ENCODE measurements at places on chromosomes 11 and 22. TPM values are rescaled to one million over a fixed set of nuclear protein-coding genes. Genes with fewer than 3 reads are reported as not detected.

DNA sequence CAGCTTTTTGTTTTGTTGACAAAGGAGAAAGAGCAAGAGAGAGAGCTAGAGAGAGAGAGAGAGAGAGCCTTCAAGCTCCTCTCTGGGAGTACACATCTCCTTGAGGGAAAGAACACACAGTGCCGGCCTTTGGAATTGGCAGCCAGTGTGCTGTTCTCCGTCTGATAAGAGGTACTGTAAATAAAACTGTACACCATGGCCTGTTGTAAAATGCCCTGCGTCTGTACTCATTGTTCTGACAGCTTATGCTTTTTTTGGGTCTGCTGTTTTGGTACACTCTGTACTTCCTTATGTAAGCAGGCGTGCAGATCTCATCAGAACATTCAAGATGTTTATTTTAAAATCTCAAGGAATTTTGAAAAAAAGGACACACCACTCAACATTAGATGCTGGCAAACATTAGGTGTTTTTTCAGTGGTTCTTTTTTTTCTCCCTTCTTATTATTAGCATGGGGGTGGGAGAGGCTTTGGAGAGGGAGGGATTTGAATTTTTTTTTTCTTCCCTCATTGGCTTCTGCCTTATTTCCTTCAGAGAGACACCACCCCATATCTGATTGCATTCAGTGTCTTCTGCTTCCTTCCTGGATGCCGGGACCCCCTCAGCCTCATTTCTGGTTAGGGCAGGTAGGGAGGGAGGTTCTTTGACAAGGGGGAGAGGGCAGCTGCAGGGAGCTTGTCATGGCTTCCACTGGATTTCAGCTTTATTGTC lies 116.8 kb upstream of the NNMT start:
- DNase-seq, result no peak

DNA sequence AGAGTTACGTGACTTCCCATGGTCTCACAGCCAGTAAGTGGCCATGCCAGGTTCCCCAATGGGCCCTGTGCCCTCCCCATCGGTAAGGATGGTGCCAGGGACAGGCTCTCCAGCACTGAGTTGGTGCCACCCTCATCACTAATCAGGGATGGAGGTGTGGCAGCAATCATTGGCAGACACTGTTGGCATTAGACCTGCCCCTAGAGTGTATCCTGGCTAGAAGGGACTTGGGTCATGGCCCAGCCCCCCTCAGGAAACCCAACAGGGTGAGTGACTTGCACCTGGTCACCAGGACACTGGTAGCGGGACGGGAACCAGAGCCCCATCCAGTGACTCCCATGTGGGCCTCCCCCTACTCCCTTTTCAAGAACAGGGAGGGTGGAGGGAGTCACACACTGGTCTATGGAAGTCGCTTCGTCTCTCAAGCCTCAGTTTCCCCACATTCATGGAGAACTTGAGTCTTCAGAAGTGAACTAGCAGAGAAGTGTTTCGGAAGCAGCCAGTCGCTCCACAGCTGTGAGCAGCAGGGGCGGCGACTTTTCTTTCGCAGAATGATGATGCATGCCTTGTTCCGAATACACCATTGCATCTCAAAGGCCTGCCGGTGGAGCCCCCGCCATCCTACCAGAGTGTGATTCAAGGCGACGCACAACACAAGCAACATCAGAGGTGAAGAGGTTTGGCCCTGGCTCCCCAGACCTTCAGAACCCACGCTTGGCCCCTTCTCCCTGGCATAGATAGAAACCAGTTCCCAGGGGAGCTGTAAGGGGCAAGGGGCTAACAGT lies 12.9 kb downstream of the MS4A10 start:
- no peak for DNase-seq

XNDC1N gene
- total RNA-seq, result 12.7 TPM

- DNase-seq, result no peak
Measured at GRCh38 chr11:102476812-102477211, 24.2 kb upstream of the TMEM123 start.

DNA sequence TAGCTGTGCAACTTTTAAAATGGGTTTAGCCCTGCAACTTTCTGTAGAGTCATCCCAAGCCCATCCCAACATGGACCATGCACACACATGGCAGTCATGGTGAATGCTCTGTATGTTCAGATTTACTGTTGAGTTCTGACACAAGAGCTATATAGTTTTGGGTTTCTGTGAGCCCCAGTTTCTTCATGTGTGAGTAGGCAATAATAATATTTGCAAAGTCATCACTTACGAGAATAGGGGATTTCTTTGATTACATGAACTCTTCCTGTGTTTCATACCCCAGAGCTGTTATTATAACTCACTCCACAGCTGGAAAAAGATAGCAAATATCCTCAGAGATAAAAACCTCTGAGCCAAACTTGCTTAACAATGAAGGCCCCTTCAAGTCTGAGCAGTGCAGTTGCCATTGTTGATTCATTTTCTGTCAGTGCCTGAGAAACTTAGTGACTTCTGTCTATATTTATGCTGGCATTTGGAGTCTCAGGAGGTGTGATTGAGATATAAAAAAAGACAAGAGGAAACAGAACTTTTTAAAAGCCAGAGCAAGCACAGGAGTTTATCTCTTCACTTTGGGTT lies 767.9 kb upstream of the API5 start:
- DNase-seq, result peak; percentile 56

DNA sequence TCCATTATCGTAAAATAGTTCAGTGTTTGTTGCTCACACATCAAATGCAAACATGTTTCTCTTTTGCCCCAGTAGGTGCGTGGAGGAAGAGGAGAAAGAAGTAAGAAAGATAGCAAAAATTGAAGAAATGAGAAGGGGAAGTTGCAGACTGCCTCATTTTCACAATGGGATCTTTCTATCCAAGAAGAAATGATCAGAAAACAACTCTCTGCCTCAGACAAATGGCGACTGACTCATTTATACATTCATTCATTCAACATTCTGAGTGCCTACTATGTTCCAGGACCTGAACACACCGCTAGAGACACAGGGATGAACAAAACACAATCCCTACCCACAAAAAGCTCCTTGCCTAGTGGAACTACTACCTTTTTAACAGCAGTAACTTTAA lies 367 bp downstream of the HPS5 start:
- DNase-seq, result peak; percentile 23

DNA sequence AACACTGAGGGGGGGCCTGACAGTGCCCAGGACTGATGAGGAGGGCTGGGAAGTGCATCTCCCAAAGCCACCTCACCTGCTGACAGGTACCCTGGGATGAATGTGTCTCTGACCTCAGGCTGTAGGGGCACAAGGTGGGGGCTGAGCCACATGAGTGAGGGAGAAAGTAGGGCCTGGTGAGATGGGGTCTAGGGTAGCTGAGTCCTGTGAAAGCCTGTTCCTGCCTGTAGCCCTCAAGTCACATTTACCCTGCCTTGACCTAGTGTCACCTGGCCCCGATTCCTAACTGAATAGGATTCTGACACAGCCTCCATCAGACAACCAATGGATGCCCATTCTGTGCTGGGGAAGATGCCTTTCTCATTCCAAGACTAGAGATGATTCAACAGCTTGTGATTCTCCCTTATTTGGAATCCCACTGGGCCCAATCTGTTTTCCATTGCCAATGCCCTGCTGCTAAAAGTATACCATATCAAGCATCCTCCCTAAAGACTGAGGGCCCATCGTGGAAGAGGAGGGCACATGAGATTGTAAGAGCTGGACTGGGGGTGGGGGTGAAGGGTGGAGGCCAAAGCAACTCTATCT lies 11.1 kb upstream of the RFPL1 start:
- no peak for DNase-seq

DNA sequence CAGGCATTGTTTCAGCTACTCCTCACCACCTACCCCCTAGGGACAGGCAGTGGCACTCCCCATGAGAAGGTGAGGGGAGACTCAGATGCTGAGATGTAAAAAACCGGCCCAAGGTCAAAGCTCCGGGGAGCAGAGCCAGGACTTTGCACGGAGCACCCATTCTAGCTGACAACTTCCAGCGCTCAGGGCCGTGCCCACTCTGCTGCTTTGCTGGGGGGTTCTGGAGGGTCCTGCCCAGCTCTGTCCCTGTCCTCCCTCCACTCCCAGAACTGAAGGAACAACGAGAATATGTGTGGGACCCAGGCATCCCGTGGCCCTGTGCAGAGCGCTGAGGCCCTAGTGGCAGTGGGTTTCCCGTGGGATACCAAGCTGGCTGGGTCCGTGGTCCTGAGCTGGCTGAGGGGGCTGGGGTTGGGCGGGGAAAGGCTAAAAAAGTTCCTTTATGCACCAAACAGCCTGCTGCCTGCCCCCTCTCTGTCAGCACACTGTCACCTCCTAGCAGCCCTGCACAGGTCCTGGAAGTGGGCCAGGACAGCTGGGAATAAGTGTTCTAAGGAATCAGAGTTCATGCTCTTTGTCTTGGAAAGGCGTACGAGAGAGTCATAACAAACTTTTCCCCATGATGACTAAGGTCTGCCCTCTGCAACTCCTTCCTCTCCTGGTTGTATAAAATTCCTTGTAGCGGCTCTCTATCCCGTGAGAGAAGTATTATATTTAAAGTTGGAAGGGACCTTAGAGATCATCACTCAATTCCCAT lies 1.9 kb downstream of the MS4A10 start:
- DNase-seq, result no peak

GRCh38 chr22:26610072-26610958 lies 7.5 kb downstream of the CRYBB1 start:
- DNase-seq, result no peak

DNA sequence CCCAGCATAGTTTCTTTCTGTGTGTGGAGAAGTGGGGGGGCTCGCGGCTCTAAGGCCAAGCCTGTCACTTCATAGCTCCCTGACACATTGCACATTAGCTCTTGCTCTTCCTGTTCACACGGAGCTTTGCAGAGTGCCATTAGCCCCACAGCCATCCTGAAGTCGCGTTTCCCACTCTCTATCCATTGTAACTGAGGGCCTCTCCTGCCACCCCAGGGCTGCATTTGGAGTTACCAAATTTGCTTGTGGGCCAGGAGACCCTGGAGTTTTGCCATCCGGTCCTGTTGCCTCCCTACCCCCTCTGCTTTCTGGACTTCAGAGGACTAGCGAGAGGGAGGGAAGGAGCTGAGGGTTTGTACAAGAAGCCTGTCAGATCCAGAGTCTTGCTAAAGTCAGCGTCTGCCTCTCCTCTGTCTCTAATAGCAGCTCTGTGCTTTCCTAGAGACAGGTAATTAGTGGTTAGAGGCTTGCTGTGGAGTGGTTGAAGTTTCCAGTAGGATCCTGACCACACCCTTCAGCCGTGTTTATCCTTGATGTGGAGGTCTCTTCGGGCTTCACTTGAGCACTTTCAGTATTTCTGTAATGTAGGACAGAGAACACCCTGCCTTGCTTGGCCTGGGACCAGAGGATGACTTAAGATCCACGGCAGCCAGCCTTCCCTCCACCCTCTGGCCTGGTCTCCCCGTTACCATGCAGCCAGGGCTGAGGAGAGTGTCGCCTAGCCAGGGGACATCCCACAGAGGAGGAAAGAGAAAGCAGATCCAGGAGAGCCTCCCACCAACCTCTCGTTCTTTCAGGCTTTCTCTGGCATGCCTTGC lies 14.1 kb downstream of the DCPS start:
- peak; percentile 47 for DNase-seq

DNA sequence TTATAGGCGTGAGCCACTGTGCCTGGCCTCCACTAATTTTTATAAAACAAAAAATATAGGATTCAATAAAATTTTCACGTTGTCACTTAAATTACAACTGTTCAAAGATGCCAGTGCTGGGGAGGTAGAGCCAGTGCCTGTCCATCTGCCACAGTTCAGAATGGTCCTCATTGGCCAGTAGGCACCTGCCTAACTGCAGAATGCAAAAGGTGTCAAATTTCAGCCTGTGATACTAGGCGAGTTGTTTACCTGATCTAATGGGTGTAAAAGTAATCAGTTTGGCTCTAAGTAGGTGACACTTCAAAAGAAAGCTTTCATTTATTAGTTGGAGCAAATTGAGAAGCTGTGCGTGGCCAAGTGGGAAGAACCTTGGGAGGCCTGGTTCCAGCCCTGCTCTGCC lies 2.4 kb downstream of the SMARCB1 start:
- DNase-seq, result no peak

DNA sequence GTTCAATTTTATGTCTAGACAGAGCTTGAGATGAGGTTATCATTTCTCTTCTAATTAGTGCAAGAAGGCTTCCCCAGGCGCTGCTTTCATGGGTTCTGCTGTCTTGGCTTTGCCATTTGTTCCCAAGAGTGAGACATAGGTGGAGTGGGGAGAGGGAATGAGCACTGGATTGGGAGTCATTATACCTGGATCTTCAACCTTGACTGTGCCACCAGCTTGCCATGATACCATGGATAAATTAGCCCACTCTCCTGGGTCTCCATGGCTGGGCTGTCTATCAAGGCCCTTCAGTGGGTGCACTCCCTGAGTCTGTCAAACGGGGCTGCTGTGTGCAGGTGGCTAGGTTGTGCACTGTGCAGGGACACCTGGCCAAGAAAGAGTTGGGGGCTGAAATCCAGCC lies 15.6 kb upstream of the NECTIN1 start:
- no peak for DNase-seq

- no peak for DNase-seq
Measured at GRCh38 chr11:132112846-132113245, 742.4 kb downstream of the NTM start.

DNA sequence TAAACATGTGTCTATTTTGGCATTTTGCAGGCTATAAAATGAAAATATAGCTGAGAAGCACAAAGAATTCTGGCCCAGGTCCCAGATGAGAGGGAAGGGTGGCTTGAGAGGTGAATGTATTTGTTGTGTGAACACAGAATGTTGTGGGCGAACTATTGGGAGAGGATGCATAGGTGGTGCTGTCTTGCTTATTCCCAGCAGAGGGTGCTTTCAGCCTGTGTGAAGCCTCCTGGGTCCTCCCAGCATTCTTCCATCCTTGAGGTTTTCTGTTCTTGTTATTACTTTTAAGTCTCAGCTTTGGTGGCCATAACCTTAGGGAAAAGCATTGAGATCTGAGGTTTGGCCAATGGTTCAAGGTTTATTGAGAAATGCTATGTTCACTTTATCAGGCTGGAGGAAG lies 108.7 kb upstream of the SNX19 start:
- DNase-seq, result no peak

DNA sequence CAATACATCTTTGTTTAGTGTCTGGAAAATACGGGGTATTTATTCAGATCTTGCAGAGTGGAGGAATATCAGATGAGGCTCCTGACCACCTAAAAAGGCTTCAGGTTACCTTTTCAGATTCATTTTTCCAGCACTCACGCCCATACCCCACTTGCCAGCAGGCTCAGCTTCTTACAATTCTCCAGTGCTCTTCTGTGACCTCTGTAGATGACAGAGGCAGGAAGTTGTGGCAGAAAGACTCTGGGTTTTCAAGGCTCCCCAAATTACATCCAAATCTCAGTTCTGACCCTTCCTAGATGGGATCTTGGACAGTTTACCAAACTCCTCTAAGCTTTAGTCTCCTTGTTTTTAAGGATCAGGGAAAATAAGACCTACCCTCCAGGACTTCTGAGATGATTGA lies 61.1 kb downstream of the SYTL2 start:
- no peak for DNase-seq

DNA sequence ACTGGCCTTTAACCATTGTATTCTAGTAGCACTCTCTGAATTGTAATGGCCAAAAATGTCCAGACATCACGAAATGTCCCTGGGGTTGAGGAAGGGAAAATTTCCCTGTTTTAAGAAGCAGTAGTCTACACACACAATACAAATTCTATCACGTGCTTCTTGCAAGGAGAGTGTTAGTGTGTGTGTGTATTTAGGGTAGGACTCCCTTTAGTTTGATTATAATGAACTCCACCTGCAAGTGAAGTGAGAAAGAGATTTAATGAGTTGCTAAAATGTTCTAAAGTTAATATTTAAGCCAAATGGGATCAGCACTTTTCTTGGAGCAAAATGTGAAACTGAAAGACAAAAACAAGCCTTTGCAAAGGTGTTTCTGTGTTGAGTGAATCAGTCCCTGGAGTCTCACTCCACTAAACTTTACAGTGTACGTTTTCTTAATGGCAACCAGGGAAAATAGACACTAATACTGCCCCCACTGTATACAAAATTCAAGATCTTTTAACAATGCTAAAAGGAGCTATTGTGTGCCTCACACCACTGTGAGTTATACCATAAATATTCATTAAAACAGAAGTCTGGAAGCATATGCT lies 590.3 kb upstream of the TENM4 start:
- no peak for DNase-seq

All from hematopoietic multipotent progenitor cell (in vitro differentiated cells).